ENCODE measurements at places on chromosomes 1 and 21.

DNA sequence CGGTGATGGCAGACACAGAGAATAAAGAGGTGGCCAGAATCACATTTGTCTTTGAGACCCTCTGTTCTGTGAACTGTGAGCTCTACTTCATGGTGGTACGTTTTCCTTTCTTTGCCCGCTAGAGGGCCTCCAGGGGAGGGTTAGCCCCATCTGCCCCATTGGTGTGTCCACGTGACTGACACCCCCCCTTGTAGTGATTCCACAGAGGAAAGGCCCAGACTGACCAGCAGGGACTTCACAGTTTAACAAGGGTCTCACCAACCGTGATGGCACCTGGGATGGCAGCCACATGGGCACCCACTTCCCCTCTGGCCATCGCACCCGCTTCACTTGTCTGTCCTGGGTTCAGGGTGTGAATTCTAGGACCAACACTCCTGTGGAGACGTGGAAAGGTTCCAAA, 22.3 kb upstream of the SARS1 start:
- no peak for DNase-seq

- no peak for DNase-seq
Measured at GRCh38 chr1:245600658-245601057, 445.9 kb downstream of the KIF26B start.

- DNase-seq, result no peak
Measured at GRCh38 chr1:71196685-71197084, 115.8 kb upstream of the ZRANB2 start.

DNA sequence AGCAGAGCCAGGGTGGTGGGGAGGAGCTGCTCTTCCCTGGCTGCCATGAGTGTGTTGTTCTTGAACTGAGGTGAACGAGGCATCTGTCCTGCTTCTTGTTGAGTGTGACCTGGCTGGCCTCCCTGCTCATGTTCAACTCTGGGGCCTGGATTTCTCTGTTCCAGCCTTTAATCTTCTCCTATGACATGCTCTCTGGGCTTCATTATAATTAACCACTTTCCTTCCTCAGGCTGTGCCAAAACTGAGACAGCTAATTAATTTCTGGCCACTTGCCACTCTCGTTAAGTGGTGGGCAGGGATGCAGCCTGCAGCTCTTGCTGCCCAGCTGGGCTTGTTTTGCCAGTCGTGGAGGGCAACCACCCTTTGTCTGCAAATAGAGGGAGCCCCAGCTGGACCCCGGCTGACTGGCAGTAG, 23.3 kb downstream of the OPRD1 start:
- no peak for DNase-seq

- no peak for DNase-seq
Measured at GRCh38 chr1:65206836-65207235, 58.8 kb downstream of the AK4 start.

- no peak for DNase-seq
Measured at GRCh38 chr21:23223882-23224281, 2225.7 kb downstream of the NCAM2 start.

DNA sequence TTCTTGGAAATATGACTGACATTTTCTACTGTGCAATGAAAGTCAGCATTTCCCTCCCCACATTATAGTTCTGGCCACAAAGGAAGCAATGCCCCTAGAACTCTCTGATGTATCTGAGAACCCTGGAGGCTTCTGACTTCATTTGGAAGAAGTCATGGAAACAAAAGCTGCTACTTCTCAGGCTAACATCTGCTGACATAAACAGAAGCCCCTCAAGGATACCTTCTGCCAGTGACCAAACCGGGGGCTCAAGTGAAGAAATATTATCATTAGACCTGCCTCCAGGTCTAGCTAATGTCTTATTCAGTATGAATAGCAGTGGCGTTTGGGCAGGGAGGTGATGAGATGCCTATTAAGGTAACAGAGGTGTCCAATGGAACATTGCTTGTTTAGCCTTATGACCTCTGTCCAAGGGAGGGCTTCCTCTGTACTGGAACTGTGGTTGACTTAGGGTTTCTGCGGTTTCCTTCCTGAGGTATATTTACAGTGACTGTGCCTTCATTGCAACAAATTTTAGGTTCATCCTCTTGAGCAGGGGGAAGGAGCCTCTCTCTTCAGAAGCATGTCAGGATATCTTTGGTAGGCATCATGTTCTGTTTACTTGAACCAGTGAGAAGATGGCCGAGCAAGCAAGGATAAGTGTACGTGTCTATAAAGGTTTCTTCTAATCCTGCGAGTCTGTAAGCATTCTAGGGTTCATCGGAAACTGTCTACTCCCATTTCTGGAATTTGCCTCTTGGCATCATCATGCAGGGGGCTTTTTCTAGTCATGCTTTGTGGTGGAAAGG, 161.7 kb downstream of the PBX1 start:
- no peak for DNase-seq

- no peak for DNase-seq
Measured at GRCh38 chr1:64920941-64921589, 45.3 kb downstream of the JAK1 start.

DNA sequence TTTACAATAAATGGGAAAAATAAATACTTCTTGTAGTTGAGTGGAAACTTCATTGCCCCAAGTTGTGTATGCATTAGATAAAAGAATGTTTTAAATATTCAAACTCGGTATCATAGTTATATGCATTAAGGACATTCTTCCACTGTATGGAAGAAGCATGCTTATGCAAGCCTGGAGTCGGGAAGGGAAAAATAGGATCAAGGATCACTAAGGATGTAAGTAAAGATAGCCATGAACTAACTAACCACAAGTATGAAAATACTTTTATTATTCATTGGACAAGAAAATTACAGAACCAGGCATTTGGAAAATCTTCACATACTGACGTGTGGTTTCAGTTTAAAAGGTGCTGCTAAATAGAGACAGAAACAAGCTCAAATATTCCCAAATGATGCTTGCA, 26.9 kb upstream of the DPYD start:
- no peak for DNase-seq

- DNase-seq, result no peak
Measured at GRCh38 chr1:238465449-238465848, 574.7 kb upstream of the ZP4 start.

GRCh38 chr1:231383159-231383860, 38.8 kb downstream of the EGLN1 start:
- DNase-seq, result no peak

GRCh38 chr1:159076438-159077119, at the start of gene AIM2:
TSS of gene AIM2 (minus strand) at chr1:159076766. CDS start at chr1:159073499, 3,267 bp downstream.
- DNase-seq, result peak; percentile 58

DNA sequence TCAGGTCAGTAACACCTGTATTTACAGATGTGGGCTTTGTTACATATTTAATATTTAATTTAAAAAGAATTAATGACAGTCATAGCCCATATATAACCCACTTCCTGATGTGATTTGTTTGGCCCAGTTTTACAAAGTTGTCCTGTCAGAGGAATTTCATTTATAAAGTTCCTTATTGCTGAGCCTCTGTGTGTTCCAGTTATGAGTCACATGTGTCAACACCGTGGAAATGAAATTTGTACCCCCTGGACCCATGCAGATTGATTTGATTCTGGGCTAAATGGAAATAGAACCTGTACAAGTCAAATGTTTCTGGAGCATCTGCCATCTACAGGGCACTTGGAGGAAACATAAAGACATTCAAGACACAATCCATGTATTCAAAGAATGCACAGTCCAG, 149.2 kb downstream of the CACNA1E start:
- no peak for DNase-seq

GRCh38 chr1:182649041-182649440, 35.3 kb downstream of the RGS8 start:
- no peak for DNase-seq

DNA sequence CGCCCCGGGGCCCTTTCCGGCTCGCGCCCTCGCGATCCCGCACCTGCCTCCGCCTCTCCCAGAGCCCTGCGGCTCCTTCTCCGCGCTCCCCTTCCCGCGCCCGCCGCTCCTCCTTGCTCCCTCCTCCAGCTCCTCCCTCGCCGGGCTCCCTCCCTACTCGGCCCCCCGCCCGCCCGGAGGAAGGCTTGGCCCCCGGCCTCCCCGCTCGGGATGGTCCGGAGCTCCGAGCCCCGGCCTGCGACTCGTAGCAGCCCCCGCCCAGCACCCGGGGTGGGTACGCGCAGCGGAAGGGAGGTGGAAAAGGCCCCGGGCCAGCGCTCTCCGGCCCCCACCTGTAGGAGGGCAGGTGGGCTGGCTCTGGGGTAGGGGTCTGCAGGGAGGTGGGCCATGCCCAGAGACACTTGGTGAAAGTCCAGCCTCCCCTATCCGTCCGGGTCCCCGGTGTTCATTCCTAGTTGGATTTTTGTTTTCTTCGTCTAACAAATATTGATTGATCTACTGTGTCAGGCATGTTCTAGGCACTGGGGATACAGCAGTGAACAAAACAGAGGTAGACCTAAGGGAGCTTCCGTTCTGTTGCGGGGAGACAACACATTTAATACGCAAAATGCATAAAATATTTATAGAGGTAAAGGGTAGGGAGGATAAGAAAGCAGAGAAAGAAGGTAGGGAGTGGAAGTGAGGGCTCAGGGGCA, at the start of gene HTR1D:
Gene HTR1D, minus strand, starts transcription at position 82 of the 695 bp plus-strand sequence. CDS start 23,283 bp downstream, outside the sequence.
- peak; percentile 20 for DNase-seq

DNA sequence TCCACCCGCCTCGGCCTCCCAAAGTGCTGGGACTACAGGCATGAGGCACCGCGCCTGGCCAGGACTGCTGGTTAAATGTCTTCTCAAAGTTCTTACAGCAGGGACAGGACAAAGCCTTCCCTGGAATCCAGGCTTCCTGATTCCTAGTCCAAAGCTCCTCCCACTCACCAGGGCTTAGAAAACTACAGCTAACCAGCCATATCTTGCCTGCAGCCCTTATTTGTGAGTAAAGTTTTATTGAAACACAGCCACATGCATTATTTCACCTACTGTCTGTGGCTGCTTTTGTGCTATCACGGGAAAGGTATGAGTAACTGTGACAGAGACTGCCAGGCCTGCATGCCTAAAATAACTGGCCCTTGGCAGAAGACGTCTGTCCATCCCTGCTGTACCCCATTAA, 24.4 kb downstream of the TMCO4 start:
- DNase-seq, result no peak

- no peak for DNase-seq
Measured at GRCh38 chr1:9835404-9835757, 11.6 kb upstream of the CLSTN1 start.

DNA sequence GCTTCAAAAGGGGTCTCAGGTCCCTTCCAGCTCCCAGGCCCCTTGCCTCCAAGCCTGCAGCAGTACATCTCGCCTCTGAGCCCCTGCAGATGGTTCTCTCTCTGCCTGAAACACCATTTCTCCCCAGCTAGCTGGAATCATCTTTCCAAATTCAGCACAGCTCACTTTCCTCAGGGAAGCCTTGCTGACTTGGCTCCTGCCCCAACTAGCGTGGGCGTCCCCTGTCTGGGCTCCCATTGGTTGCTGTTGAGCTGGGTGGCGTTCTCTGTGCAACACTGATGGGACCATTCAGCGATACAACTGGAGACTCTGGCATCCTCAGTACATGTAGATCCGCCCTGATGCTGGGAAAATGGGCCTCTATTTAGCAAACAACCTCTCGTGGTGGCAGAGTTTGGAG, 141.3 kb upstream of the IGSF21 start:
- no peak for DNase-seq

- DNase-seq, result no peak
Measured at GRCh38 chr1:1892079-1892762, 1.3 kb upstream of the GNB1 start.

DNA sequence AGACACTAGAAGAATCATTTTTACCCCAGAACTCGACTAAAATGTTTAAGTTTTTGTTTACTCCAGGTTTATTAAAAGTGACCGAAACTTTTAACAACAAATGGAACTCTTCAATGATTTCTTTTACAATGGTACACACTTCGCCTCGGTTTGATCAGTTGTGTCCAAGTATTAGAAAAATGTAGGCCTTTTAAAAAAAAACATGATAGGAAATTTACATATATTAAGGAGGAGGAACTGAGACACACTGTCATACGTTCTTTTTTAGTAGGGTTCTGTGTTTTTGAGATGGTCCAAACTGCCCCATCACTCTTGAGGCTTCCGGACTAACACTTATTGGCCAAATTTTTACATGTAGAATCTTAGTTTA, 1.3 kb downstream of the PRDM2 start:
- no peak for DNase-seq

DNA sequence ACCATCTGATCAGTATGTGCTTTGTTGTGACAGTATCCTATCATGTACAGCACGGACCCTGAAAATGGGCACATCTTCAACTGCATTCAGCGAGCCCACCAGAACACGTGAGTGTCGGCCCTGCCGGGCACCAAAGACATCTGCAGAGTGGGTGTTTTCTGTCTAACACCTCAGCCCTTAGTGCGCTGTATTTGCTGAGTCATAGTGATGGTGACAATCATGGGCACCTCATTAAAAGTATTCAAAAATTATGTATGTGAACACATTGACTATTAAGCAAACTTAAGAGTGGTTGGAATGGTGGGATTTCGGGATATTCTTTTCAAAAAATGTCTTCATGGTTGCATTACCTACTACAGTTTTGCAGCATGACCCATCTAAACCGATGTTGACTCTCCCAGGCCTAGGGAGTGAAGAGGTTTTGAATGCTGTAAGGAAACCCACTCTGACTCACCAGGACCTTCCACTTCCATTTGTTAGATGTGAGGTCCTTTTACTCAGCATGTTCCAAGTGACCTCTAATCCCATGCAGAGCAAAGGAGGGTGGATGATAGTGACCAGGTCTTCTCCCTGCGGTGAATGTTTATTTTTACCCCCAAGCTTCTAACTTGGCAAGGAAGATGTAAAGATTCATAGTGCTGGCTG, 20.1 kb downstream of the MGST3 start:
- no peak for DNase-seq

GRCh38 chr1:151246786-151247185, 7.7 kb upstream of the PSMD4 start:
- no peak for DNase-seq

DNA sequence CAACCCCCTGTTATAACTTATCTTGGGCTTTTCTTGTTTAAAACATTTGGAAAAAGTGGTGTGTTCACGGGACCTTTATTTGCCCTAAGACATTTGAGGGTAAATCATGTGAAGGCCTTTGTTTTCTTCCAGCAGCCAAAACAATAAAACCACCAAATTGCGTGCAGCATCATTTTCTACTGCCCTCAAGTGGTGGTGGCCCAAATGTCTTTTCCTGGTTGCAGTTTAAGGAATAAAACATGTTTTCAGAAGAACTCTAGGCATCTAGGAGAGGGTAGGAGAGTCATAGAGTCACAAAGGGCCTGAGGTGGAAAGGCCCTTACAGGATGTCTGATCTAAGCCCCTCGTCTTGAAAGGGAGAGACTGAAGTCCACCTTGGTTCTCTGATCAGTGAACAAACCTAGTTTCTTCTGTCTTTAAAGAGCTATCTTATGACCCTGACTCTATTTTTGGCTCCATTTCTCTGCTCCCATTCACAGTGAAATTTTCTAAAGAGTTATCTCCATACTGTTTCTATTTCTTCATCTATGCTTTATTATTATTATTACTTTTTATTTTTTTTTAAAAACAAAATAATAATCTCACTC, 16.0 kb upstream of the EPS15 start:
- peak; percentile 31 for DNase-seq

DNA sequence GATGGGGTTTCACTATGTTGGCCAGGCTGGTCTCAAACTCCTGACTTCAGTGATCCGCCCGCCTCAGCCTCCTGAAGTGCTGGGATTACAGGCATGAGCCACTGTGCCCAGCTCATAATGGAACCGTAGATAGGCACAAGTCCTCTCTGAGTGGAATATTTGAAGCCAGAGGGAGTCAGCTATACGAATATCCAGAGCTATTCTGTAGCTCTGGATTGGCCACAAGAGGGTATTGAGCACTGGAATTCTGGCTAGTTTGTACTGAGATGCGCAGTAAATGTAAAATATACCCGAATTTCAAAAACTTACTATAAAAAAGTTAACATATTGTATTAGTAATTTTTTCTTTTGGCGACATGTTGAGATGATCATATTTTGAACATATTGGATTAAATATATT, 851 bp upstream of the VPS13D start:
- DNase-seq, result no peak

Measured in stimulated activated naive CD8-positive, alpha-beta T cell treated with anti-CD3 and anti-CD28 coated beads, Interleukin-15, Interleukin-2, amounts not matched to agents 100 U/mL and 50 U/mL, for 24 hours (primary cell).